ENCODE measurements at places on chromosomes 6 and 20.

DNA sequence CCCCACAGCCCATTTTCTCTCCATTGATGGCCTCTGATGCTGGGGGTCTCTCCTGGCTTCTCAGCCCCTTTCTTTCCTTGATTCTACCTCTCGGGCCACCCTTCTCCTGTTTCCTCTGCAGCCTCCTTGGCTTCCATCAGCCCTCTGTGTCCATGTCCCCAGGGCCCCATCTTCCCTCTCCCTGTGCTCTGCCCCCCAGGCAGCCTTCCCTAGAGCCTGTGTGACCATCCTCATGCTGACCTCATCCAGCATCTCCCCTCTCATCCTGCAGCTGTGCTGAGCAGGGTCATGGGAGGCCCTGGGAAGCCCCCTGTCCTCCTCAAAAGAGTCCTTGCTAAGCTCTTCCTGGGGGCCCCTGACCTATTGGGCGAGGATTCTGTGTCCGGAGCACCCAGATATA lies 73.4 kb upstream of the NNAT start:
- DNase-seq, result no peak

DNA sequence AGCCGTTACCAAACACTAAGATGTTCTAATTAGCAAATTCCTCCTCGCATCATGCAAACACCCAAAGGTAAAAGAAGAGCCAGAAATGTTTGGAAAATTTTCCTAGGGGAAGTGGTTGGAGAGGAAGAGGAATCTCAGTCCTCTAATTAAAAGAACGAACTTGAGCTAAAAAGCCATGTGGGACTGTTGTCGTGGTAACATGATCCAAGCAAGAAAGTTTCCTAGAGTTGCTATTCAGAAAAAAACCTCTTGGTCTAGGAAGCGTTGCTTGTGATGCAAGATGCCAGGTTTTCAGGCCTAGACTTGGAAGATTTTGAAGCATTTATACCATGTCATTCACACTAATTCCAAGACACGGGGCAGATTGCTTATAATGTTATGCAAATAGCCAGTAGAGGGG lies 106.8 kb upstream of the DOK5 start:
- DNase-seq, result no peak

DNA sequence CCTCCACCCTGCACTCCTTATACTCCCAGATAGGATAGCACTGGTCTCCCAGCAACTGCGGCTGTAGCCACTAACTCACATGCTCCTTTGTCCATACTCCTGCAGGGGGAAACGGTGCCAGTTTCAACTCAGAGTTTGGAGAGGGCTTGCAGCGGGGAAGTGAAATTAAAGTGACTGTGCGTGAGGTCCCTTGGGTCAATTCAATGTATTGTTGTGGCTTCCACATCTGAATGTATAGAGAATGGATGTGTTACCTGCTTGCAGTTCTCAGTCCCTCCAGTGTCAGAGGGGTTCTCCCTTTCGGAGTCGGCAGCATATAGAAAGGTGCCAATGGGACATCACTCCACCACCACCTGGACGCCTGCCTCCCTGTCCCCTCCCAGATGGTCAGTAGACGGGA lies 93.6 kb upstream of the CNKSR3 start:
- no peak for DNase-seq

DNA sequence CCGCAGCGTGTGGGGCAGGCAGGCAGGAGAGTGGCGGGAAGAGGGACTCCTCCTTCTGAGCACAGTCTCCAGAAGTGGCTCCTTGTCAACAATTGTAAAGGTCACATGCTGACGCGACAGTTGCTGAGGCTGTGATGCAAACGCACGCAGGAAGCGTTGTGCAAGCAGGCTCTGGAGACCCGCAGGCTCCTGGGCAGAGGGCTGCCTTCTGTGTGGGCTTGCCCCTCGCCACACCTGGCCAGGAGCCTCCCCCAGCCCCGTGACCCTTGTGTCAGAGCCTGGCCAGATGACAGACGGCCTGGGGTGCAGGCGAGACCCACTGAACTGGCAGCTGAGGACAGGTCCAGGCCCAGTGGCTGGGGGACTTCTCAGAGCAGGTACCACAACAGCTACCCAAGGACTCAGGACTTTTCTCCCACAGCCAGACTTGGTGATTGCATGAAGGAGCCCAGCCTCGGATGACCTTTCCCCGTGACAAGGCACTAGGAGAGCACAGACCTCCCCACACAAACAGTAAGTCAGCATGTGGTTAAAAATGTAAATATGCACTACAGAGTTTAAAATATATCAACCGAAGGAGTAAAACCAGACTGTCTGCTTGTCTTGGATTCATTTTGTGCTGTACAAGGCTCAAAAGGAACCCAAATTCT lies 222.1 kb upstream of the RREB1 start:
- DNase-seq, result peak; percentile 17

GRCh38 chr6:50056242-50056641 lies 6.5 kb upstream of the DEFB112 start:
- DNase-seq, result no peak

- DNase-seq, result peak; percentile 78
Observed at GRCh38 chr6:155177363-155177961, 86.4 kb upstream of the CLDN20 start.

- no peak for DNase-seq
Observed at GRCh38 chr6:25343984-25344383, 64.8 kb downstream of the CARMIL1 start.

DNA sequence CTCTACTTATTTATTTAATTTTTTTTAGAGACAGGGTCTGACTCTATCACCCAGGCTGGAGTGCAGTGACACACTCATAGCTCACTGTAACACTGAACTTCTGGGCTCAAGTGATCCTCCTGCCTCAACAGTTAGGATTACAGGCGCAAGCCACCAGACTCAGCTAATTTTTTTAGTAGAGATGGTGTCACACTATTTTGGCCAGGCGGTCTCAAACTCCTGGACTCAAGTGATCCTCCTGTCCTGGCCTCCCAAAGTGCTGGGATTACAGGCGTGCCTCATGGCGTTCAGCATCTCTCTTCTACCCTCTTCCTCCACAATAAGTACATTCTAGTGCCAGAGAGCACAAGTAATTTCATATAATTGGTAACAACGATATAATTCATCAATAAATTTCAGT lies 5.5 kb downstream of the SSR1 start:
- DNase-seq, result no peak

DNA sequence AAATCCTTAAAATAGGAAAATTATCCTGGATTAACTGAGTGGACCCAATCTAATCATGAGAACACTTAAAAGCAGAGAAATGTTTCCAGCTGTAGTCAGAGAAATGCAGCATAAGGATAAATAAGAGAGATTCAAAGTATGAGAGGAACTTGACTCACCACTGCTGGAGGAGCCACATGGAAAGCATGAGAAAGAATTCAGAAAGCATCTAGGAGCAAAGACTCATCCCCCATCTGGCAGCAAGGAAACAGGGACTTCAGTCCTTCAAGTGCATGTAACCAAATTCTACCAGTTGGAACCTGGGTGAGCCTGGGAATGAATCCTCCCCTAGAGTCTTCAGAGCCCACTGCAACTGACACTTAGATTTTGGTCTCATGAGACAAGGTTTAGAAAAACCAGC lies 33.7 kb downstream of the RNF146 start:
- DNase-seq, result no peak

- DNase-seq, result no peak
Observed at GRCh38 chr20:10651227-10651990, 22.4 kb downstream of the JAG1 start.

Data from NCI-H526 (cell line).